Ovary (tissue), 10 donors: ENCODE measurements at places on chromosomes 5 and 9. TPM values are rescaled to one million over a fixed set of nuclear protein-coding genes. Genes with fewer than 3 reads are reported as not detected.

PHF24 gene
- total RNA-seq, result 0.30 TPM

RGS3 gene
- total RNA-seq, result 19.6 TPM

SPATA24 gene
- 4.0 TPM for total RNA-seq

RNF130 gene
- total RNA-seq, result 63.2 TPM

PCDHGB7 gene
- 22.8 TPM for total RNA-seq

C5orf58 gene
- not detected for total RNA-seq

SLC6A3 gene
- total RNA-seq, result 0.24 TPM

GRAMD2B gene
- total RNA-seq, result 32.2 TPM

- H3K27ac ChIP-seq, result no peak overlapping the region
- no peak for DNase-seq
- no peak overlapping the region for H3K4me3 ChIP-seq
- no peaks in the 10 kb centered on the region for H3K36me3 ChIP-seq
These were observed 2.1 kb downstream of the LCN15 start for GRCh38 chr9:136762221-136762691.

DNA sequence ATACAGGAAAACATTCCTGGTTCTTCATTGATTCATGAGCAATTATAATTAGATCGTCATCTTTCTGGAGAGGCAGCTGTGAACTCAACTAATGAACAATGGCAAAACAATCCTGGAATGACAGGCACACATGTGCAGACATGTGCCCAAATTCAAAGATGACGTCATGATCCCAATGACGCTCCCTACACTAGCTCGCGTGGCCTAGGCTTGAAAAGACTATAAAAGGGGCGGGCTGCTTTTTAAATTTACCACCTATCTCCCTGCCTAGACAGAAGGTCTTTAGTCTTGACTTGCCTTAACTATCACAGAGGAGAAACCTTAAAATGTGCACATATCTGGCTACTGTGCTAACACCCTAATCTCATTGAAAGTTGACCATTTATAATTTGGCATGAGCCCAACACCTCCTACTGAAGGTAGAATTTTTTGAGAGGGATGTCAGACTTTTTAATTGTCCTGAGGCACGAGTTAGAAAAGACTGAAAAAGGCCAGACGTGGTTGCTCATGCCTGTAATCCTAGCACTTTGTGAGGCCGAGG, 88.2 kb downstream of the PRRT1B start:
- H3K36me3 ChIP-seq, result no peaks in the 10 kb centered on the region
- no peak overlapping the region for H3K27ac ChIP-seq
- peaks cover 2% of the 10 kb centered on the region for H3K4me1 ChIP-seq

- peak overlapping the region; percentile 18 for H3K27ac ChIP-seq
- H3K36me3 ChIP-seq, result no peaks in the 10 kb centered on the region
- peaks cover 12% of the 10 kb centered on the region for H3K4me1 ChIP-seq
- H3K4me3 ChIP-seq, result no peak overlapping the region
These were observed 671.9 kb downstream of the NR2F1-AS1 start for GRCh38 chr5:92908952-92909601.

GRCh38 chr9:101414839-101415238, 16.2 kb downstream of the ZNF189 start:
- DNase-seq, result no peak
- H3K27ac ChIP-seq, result no peak overlapping the region
- H3K36me3 ChIP-seq, result no peaks in the 10 kb centered on the region
- H3K27me3 ChIP-seq, result no peaks in the 10 kb centered on the region
- no peak overlapping the region for H3K4me3 ChIP-seq

DNA sequence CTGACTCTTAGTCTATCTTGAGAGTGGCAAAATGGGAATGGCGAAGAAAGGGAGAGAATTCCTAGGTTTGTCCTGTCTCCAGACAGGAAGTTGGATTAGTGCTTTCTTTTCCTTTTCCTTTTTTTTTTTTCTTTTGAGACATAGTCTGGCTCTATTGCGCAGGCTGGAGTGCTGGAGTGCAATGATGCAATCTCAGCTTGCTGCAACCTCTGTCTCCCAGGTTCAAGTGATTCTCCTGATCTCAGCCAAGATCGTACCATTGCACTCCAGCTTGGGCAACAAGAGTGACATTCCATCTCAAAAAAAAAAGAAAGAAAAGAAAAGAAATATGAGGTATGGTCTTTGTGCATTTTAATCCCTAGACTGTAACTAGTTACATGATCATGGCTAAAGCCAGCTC, 12.6 kb upstream of the KIF27 start:
- no peak overlapping the region for H3K4me3 ChIP-seq

DNA sequence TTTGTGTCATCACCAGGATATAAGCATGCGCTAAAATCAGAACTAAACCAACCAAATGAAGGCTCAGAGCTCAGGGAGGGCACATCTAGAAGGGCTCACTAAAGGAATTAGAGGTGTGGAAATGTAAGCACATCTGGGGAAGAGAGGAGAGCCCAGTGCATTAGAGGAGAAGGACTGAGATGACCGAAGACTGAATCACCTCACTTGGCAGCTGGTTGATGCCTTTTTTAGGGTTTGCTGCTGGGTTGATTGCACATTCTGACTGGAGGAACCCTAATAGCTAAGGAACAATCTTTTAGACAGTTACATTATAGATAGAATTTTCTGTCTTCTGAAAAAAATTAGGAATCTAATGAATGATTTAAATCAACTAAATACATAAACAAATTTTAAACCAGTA, 8.2 kb upstream of the IFNA21 start:
- H3K36me3 ChIP-seq, result no peaks in the 10 kb centered on the region
- H3K4me1 ChIP-seq, result no peaks in the 10 kb centered on the region
- no peak for DNase-seq
- no peak overlapping the region for H3K4me3 ChIP-seq
- no peak overlapping the region for H3K27ac ChIP-seq

DNA sequence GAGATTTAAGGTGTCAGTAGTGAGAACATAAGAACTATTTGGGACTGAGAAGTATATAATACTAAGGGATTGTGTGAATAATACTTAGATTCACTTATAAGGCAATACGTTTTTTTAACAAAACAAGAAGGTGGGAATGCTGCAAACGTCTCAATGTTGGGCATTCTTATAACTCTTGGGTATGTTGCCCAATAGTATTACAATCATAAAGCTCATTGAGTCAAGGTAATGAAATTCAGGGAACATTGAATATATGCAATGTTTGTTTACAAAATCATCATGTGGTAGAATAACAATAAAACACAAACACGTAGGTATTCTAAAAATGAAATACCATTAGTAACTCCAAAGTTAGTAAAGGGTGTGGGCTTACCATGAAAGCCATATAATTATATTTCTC, 400.7 kb downstream of the KIAA0825 start:
- no peak overlapping the region for H3K27ac ChIP-seq
- H3K27me3 ChIP-seq, result no peaks in the 10 kb centered on the region
- no peaks in the 10 kb centered on the region for H3K36me3 ChIP-seq
- H3K4me3 ChIP-seq, result no peak overlapping the region

- no peaks in the 10 kb centered on the region for H3K4me1 ChIP-seq
- H3K27me3 ChIP-seq, result no peaks in the 10 kb centered on the region
- no peaks in the 10 kb centered on the region for H3K36me3 ChIP-seq
- no peak overlapping the region for H3K4me3 ChIP-seq
- no peak for DNase-seq
These were observed 79.3 kb downstream of the BRINP1 start for GRCh38 chr9:119289740-119290433.

- no peaks in the 10 kb centered on the region for H3K27me3 ChIP-seq
- no peak overlapping the region for H3K27ac ChIP-seq
These were observed 49.2 kb upstream of the CPLX2 start for GRCh38 chr5:175822225-175822624.

DNA sequence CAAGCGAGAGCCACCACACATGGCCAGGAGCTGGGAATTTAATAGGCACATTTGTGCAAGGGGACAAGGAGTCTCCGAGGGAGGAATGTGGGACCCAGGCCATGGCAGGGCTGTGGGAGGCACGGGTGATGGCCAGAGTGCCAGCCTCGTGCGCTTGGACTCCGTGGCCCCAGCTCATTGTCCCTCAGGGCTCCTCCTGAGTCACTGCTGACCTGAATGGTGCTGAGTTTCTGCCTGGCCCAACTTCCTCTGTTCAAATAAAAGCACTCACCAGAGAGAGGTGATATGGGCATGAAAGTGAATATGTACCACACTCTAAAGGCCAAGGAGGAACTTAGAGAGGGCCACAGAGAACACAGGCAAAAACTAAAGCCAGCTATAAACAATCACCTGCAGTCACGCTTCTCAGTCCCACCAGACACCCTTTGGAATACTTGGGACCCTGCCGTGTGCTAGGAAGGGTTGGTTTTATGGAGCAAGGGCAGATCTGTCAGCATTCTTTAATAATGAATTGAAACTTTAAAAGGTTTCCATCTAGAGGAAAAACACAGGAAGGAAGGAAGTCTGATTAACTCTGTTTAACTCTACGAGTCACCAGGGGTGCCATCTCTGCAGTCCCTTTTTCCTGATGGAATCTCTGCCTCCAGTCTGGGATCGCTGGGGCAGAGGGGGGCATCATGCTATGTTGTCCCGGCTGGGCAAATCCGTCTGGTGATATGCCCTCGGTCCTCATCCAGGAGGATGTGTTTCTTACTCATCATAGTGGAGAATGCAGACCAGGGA, 25.1 kb upstream of the UBE2QL1 start:
- no peaks in the 10 kb centered on the region for H3K36me3 ChIP-seq
- no peak overlapping the region for H3K27ac ChIP-seq
- H3K4me1 ChIP-seq, result no peaks in the 10 kb centered on the region
- H3K27me3 ChIP-seq, result no peaks in the 10 kb centered on the region
- H3K4me3 ChIP-seq, result no peak overlapping the region
- no peak for DNase-seq

GRCh38 chr5:136129445-136129844, 3.2 kb upstream of the SMAD5 start:
- no peaks in the 10 kb centered on the region for H3K36me3 ChIP-seq
- DNase-seq, result no peak
- H3K27me3 ChIP-seq, result no peaks in the 10 kb centered on the region
- H3K27ac ChIP-seq, result no peak overlapping the region
- no peak overlapping the region for H3K4me3 ChIP-seq

GRCh38 chr5:141431286-141431685, 979 bp downstream of the PCDHGA12 start:
- H3K4me3 ChIP-seq, result no peak overlapping the region
- DNase-seq, result no peak
- no peaks in the 10 kb centered on the region for H3K4me1 ChIP-seq
- no peak overlapping the region for H3K27ac ChIP-seq
- no peaks in the 10 kb centered on the region for H3K27me3 ChIP-seq

- DNase-seq, result no peak
- H3K27ac ChIP-seq, result no peak overlapping the region
- H3K27me3 ChIP-seq, result no peaks in the 10 kb centered on the region
- peaks cover 8% of the 10 kb centered on the region for H3K4me1 ChIP-seq
These were observed 134.0 kb downstream of the SNX18 start for GRCh38 chr5:54651482-54652076.

GRCh38 chr5:77449277-77449676, 42.8 kb downstream of the WDR41 start:
- no peak overlapping the region for H3K27ac ChIP-seq
- no peaks in the 10 kb centered on the region for H3K4me1 ChIP-seq
- H3K27me3 ChIP-seq, result no peaks in the 10 kb centered on the region
- DNase-seq, result no peak
- H3K4me3 ChIP-seq, result no peak overlapping the region

DNA sequence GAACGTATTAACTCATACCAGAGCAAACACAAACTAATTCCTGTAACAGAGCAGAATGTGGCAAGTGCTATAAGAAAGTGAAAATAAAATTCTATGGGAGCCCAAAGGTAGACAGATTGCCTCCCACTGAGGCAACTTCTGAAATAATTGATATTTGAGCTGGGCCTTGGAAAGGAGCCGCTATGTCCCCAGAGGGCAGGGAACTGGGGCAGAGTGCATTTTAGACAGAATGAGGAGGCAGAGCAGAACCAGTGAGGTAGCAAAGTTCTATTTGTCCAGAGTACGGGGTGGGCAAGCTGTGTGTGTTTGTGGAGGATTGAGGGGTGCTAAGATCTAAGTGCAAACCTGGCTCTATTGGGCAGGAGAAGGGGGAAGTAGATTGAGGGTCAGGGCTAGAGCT, 19.8 kb downstream of the CDO1 start:
- H3K4me1 ChIP-seq, result no peaks in the 10 kb centered on the region
- no peaks in the 10 kb centered on the region for H3K36me3 ChIP-seq
- no peaks in the 10 kb centered on the region for H3K27me3 ChIP-seq
- DNase-seq, result no peak

DNA sequence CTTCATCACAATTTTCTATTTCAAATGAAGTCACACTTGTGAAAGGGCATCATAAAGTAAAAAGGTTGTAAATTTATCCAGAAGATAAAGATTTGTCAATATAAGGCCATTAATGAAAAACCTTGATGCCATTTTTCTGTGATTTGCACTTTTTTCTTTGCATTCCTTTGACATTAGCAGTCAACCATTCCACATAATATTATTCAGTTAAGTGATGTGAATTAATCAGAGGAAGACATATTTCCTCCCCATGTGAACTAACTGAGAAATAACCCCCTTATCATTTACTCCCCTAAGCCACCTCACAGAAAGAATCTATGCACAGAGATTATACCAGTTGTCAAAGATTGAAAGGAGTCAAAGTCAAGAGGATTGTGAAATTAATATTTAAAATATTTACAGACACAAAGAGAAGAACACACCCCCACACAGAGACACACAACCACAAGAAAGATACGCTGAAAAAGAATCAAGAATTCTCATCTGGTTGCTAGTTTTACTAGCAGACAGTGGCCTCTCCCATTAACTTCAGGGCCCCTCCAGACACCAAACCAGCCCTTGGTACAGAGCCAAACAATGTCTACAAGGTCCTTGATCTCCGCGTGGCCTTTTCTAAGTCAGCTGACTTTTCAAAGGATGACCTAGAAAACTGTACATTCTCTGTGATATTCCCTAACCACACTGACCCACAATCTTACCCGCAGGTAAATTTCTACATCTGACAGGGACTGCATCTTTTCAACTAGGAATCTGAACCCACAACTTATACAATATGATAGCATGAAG, 29.5 kb downstream of the GNAQ start:
- H3K27ac ChIP-seq, result no peak overlapping the region
- no peak overlapping the region for H3K4me3 ChIP-seq
- no peaks in the 10 kb centered on the region for H3K36me3 ChIP-seq

DNA sequence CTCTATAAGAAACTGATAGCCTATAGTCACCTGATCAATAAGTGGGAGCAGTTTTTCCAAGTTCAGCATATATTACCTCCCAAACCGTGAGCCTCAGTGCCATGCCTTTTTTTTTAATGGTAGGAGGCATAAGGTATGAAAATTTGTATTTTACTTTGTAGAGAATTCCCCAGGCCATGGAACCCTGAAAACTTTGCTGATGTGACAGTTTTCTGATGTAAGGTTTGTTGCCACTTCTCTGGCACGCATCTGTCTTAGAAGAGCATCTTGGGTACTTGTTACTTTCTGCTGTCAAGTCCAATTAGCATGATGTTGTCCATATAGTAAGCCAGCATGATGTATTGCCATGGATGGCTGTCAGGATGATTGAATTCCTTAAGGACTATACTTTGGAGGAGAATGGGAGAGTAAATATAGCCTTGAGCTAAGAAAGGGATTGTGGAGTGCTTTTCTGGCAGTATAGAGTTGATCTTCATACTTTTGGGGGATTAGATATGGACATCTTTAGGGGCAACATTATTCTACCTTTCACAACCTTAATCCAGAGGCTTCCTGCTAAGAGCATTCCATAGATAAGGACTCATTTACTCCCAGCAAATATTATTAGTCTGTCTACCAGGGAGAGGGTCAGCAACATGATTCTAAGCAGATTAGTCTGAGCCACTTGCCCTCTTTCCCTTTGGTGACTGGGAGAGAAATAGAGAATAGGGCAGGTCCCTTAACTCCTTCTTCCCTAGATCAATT, 389.6 kb downstream of the YTHDC2 start:
- H3K4me1 ChIP-seq, result no peaks in the 10 kb centered on the region
- DNase-seq, result no peak
- H3K36me3 ChIP-seq, result no peaks in the 10 kb centered on the region
- H3K27me3 ChIP-seq, result no peaks in the 10 kb centered on the region
- no peak overlapping the region for H3K27ac ChIP-seq

GRCh38 chr9:68859347-68859746, 154.3 kb downstream of the PIP5K1B start:
- H3K27me3 ChIP-seq, result no peaks in the 10 kb centered on the region
- no peak overlapping the region for H3K27ac ChIP-seq
- DNase-seq, result no peak
- no peaks in the 10 kb centered on the region for H3K4me1 ChIP-seq
